ENCODE measurements at places on chromosomes 4 and X. TPM values are rescaled to one million over a fixed set of nuclear protein-coding genes. Genes with fewer than 3 reads are reported as not detected.
A peak's percentile ranks its signal among the peaks of the same experiment; 100 is the strongest.

DNA sequence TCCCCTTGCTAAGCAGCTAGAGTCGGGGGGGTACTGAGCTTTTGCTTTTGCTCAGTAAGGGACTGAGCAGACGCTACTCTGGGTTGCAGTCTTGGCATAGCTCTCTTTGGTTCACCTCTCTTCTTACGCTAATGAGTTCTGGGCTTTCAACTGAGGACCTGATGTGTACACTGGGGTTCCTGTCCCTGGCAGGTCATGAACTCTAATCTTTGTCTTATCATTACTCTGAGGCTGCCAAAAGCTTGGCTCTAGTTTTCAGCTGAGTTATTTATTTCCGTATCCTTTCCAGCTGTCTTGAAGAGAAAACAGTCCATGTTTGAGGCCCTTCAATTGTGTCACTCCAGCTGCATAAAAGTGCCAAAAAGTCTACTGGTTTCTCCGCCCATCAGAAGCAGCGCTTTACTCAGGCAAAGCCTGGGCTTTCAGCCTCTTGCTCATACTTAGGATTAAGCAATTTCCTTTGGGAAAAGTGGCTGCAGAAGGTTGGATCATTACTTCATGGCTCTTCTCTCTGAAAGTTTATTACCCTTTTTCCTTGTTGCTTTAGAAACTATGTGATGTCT is 121.0 kb upstream of the STOX2 start:
- H3K4me1 ChIP-seq = no peaks in the 10 kb centered on the region
- H3K27me3 ChIP-seq = no peaks in the 10 kb centered on the region
- H3K27ac ChIP-seq = no peak overlapping the region
- no peak for DNase-seq
- H3K4me3 ChIP-seq = no peak overlapping the region
- no peaks in the 10 kb centered on the region for H3K36me3 ChIP-seq

TMEM144 gene
- 5.6 TPM for total RNA-seq

GRCh38 chr4:127196655-127197352 is 436.0 kb upstream of the INTU start:
- no peak overlapping the region for H3K4me3 ChIP-seq
- no peaks in the 10 kb centered on the region for H3K4me1 ChIP-seq
- H3K36me3 ChIP-seq = no peaks in the 10 kb centered on the region
- DNase-seq = no peak
- H3K27ac ChIP-seq = no peak overlapping the region

- no peak overlapping the region for H3K4me3 ChIP-seq
- H3K36me3 ChIP-seq = no peaks in the 10 kb centered on the region
Observed at GRCh38 chr4:120971884-120972283, 49.4 kb upstream of the PRDM5 start.

GRCh38 chr4:54254915-54255246 is 25.8 kb downstream of the PDGFRA start:
- no peaks in the 10 kb centered on the region for H3K36me3 ChIP-seq
- DNase-seq = no peak
- H3K27ac ChIP-seq = no peak overlapping the region
- H3K4me1 ChIP-seq = peaks cover 3% of the 10 kb centered on the region
- H3K27me3 ChIP-seq = no peaks in the 10 kb centered on the region
- H3K4me3 ChIP-seq = no peak overlapping the region

CAMK2D gene
- 69.8 TPM for total RNA-seq

DNA sequence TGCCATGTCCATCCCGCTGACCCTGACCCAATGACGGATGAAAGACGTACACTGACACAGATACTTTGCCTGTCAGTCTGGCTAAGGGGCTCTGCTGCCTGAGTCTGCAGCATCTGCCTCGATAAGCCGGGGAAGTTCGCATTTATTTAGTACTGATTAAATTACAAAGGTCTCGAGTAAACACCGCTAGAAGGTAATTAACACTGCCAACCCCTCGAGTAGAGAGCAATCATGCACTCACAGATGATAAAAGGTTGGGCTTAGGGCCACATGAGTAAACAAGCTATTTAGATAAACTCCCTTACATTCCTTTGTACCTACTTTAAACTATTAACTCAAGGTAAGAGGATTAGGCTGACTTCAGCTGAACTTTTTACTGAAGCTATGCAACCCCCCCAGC is 16.0 kb upstream of the RBMXL3 start:
- no peaks in the 10 kb centered on the region for H3K27me3 ChIP-seq
- H3K36me3 ChIP-seq = no peaks in the 10 kb centered on the region
- H3K4me3 ChIP-seq = no peak overlapping the region
- H3K4me1 ChIP-seq = no peaks in the 10 kb centered on the region
- no peak for DNase-seq

- DNase-seq = no peak
- H3K4me3 ChIP-seq = no peak overlapping the region
Observed at GRCh38 chrX:10577853-10578252, 42.5 kb downstream of the MID1 start.

CSAG3 gene
- 6.6 TPM for total RNA-seq

SSX4B gene
- total RNA-seq = not detected

- no peak overlapping the region for H3K4me3 ChIP-seq
- H3K4me1 ChIP-seq = no peaks in the 10 kb centered on the region
- no peaks in the 10 kb centered on the region for H3K27me3 ChIP-seq
- H3K36me3 ChIP-seq = no peaks in the 10 kb centered on the region
- H3K27ac ChIP-seq = no peak overlapping the region
- DNase-seq = no peak
Observed at GRCh38 chrX:12871257-12871656, 4.4 kb downstream of the TLR7 start.

DNA sequence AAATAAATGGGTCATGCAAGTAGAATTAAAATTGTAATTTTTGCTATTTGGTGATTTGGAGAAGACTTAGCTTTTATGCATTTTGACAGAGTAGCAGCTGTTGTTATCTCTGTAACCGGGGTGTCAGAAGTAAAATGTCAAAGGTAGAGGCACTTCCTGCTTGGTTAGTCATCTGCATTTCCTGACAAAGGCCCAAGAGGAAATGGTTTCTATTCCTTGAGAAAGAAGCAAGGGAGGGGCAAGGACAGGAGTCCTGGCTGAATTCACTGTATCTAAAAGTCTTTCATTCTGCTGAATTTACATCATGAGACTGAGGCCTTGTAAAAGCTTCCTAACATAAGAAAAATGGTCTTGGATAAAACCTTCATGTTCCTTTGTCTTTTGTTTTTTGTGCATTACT is 550.9 kb upstream of the BOD1L1 start:
- H3K4me3 ChIP-seq = no peak overlapping the region
- no peak overlapping the region for H3K27ac ChIP-seq
- H3K36me3 ChIP-seq = no peaks in the 10 kb centered on the region
- DNase-seq = peak; percentile 14
- peaks cover 14% of the 10 kb centered on the region for H3K4me1 ChIP-seq
- H3K27me3 ChIP-seq = no peaks in the 10 kb centered on the region

- no peak overlapping the region for H3K4me3 ChIP-seq
- no peaks in the 10 kb centered on the region for H3K36me3 ChIP-seq
- no peak for DNase-seq
- no peaks in the 10 kb centered on the region for H3K4me1 ChIP-seq
- H3K27me3 ChIP-seq = no peaks in the 10 kb centered on the region
Observed at GRCh38 chrX:38066934-38067333, 60.6 kb downstream of the SYTL5 start.

DNA sequence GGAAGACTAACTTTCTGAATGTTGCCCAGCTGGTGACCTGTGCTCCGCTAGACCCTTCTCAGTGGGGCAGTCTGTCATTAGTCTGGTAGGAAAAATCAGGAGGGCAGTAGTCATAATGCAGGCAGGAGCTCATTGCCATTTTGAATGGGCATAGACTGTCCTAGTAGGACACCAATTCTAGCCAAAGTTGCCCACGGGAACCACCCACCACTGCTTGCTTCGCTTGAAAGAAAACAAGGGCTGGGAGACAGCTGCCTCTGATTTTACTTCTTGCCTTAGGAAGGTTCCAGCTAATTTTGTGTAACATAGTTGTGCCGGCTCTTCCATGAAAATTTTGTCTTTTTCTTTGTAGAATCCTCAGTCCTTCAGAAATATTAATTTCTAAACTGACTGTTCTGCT is 23.3 kb downstream of the HOPX start:
- H3K4me1 ChIP-seq = peaks cover 16% of the 10 kb centered on the region
- no peak overlapping the region for H3K27ac ChIP-seq
- no peaks in the 10 kb centered on the region for H3K36me3 ChIP-seq
- H3K4me3 ChIP-seq = no peak overlapping the region
- DNase-seq = no peak

- H3K4me1 ChIP-seq = no peaks in the 10 kb centered on the region
- H3K27ac ChIP-seq = no peak overlapping the region
- no peak overlapping the region for H3K4me3 ChIP-seq
- no peaks in the 10 kb centered on the region for H3K36me3 ChIP-seq
- no peak for DNase-seq
Observed at GRCh38 chrX:11960031-11960430, 178.2 kb upstream of the FRMPD4 start.

GRCh38 chr4:3293401-3294391 is 875 bp downstream of the RGS12 start:
- peak overlapping the region; percentile 84 for H3K4me3 ChIP-seq
- H3K4me1 ChIP-seq = peaks cover 16% of the 10 kb centered on the region
- no peaks in the 10 kb centered on the region for H3K27me3 ChIP-seq
- peak overlapping the region; percentile 66 for H3K27ac ChIP-seq

DNA sequence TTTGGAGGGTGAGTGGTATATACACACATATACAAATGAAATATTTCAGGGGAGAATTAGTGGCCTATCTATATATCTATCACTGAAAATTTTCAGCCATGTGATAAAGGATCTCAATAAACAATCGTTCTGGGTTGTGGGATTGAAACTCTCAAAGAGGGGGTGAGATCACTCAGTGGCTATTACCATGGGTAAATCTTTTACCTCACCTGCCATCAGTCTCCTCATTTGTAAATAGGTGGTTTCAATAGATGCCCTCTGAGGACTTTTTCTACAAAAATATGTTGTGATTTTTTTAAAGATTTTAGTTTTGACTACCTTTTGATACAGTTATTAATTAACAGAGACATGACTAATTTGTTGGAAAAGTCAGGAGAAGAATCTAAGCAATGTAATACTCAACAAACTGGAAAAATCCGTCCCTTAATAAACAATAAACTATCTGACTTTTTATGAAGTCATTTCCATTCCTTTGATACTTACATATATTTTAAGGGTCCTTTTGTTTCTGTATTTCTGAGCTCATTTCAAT is 192.8 kb downstream of the MAD2L1 start:
- no peak for DNase-seq
- H3K36me3 ChIP-seq = no peaks in the 10 kb centered on the region
- H3K27ac ChIP-seq = no peak overlapping the region
- no peak overlapping the region for H3K4me3 ChIP-seq

DNA sequence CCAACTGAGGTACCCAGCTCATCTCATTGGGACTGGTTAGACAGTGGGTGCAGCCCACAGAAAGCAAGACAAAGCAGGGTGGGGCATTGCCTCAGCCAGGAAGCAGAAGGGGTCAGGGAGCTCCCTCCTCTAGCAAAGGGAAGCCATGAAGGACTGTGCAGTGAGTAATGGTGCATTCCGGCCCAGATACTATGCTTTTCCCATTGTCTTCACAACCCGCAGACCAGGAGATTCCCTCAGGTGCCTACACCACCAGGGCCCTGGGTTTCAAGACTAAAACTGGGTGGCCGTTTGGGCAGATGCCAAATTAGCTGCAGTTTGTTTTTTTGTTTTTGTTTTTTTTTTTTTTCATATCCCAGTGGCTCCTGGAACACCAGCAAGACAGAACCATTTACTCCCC is 235.3 kb downstream of the TACR3 start:
- H3K36me3 ChIP-seq = no peaks in the 10 kb centered on the region
- DNase-seq = no peak
- H3K4me3 ChIP-seq = no peak overlapping the region
- no peaks in the 10 kb centered on the region for H3K4me1 ChIP-seq
- H3K27ac ChIP-seq = no peak overlapping the region

- no peak overlapping the region for H3K27ac ChIP-seq
- no peaks in the 10 kb centered on the region for H3K27me3 ChIP-seq
- DNase-seq = no peak
- no peaks in the 10 kb centered on the region for H3K4me1 ChIP-seq
- no peak overlapping the region for H3K4me3 ChIP-seq
Observed at GRCh38 chrX:106791495-106791894, 11.0 kb upstream of the TBC1D8B start.

FAM184B gene
- 0.54 TPM for total RNA-seq

CT45A9 gene
- not detected for total RNA-seq

GRCh38 chrX:20412871-20413486 is 146.3 kb upstream of the RPS6KA3 start:
- no peak overlapping the region for H3K27ac ChIP-seq
- no peak overlapping the region for H3K4me3 ChIP-seq
- DNase-seq = no peak
- H3K36me3 ChIP-seq = no peaks in the 10 kb centered on the region
- no peaks in the 10 kb centered on the region for H3K27me3 ChIP-seq
- no peaks in the 10 kb centered on the region for H3K4me1 ChIP-seq

GUCY1A1 gene
- total RNA-seq = 0.48 TPM

- no peak overlapping the region for H3K4me3 ChIP-seq
- no peaks in the 10 kb centered on the region for H3K4me1 ChIP-seq
- H3K36me3 ChIP-seq = no peaks in the 10 kb centered on the region
- no peak overlapping the region for H3K27ac ChIP-seq
- no peak for DNase-seq
- H3K27me3 ChIP-seq = no peaks in the 10 kb centered on the region
Observed at GRCh38 chrX:15404401-15405096, 20.3 kb upstream of the VEGFD start.

Measured in astrocyte (in vitro differentiated cells and primary cell).